ENCODE measurements at places on chromosomes 3 and 15. TPM values are rescaled to one million over a fixed set of nuclear protein-coding genes. Genes with fewer than 3 reads are reported as not detected.

The NPAP1 gene
- 0.19 TPM for total RNA-seq

DNA sequence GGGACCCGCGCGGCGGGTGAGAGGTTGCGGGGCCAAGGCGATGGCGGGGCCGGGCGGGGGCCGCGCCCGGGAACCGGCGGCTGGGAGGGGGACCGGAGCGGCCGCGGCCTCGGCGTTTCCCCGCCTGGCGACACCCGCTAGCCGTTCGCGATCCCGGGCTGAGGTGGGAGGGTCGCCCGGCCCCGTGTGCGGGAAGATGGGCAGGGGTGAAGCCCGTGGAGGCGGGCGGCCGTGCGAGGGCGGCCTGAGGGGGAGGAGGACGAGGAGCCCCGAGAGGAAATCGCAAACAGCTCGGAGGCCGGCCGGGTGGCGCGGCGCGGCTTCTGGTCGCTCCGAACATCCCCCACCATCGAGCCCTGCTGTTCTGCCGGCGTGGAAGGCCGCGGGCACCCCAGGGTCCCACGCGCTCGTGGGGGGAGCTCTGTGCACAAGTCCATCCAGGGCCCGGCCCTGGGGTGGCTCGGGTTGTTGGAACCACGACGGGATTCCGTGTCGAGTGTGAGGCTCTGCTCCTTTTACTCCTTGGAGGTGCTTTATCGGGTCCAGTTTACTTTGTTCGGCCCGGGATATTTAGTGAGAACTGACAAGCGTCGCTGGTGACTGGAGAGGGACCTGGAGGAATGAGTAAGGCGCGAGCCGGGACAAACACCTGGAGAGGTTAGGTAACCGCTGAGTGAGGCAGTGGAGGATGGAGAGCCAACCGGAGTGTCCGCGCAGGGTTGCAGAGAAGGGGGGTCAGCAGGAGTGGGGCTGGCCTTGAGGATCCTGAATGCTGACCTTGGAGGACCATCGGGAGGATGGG is 728 bp downstream of the CRTC3 start:
- peak overlapping the region; percentile 91 for H3K27ac ChIP-seq
- no peaks in the 10 kb centered on the region for H3K36me3 ChIP-seq
- peak; percentile 75 for DNase-seq
- peaks cover 8% of the 10 kb centered on the region for H3K4me1 ChIP-seq

The POU1F1 gene
- total RNA-seq, result not detected

GRCh38 chr3:31699309-31699953 is 166.7 kb downstream of the STT3B start:
- no peaks in the 10 kb centered on the region for H3K27me3 ChIP-seq
- H3K4me3 ChIP-seq, result no peak overlapping the region
- no peak overlapping the region for H3K27ac ChIP-seq
- no peaks in the 10 kb centered on the region for H3K4me1 ChIP-seq
- DNase-seq, result no peak

GRCh38 chr15:71715914-71716313 is 94.4 kb upstream of the NR2E3 start:
- no peaks in the 10 kb centered on the region for H3K27me3 ChIP-seq
- H3K4me1 ChIP-seq, result no peaks in the 10 kb centered on the region
- no peak for DNase-seq
- H3K36me3 ChIP-seq, result no peaks in the 10 kb centered on the region

The TMEM40 gene
- total RNA-seq, result not detected

GRCh38 chr3:72814308-72814707 is 33.9 kb downstream of the SHQ1 start:
- no peak overlapping the region for H3K27ac ChIP-seq
- no peak overlapping the region for H3K4me3 ChIP-seq
- H3K27me3 ChIP-seq, result no peaks in the 10 kb centered on the region

DNA sequence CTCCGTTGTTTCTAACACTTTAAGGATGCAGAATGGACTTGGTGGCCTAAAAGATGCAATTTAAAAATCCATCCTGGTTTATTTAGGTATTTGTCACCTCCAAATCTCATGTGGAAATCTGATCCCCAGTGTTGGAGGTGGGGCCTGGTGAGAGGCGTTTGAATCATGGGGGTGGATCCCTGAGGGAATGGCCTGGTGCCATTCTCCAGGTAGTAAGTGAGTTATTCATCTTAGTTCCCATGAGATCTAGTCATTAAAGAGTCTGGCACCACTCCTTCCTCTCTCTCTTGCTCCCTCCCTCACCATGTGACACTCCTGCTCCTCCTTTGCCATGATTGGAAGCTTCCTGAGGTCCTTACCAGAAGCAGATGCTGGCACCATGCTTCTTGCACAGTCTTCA is 339.1 kb downstream of the NTRK3 start:
- no peak overlapping the region for H3K4me3 ChIP-seq
- H3K4me1 ChIP-seq, result no peaks in the 10 kb centered on the region
- no peaks in the 10 kb centered on the region for H3K27me3 ChIP-seq
- no peak overlapping the region for H3K27ac ChIP-seq

- no peak overlapping the region for H3K27ac ChIP-seq
- no peaks in the 10 kb centered on the region for H3K4me1 ChIP-seq
- no peak overlapping the region for H3K4me3 ChIP-seq
These were observed 91.3 kb downstream of the PRICKLE2 start for GRCh38 chr3:64133987-64134386.

GRCh38 chr3:194231929-194232832 is 96.2 kb downstream of the HES1 start:
- H3K36me3 ChIP-seq, result no peaks in the 10 kb centered on the region
- no peaks in the 10 kb centered on the region for H3K27me3 ChIP-seq
- DNase-seq, result no peak
- H3K4me1 ChIP-seq, result no peaks in the 10 kb centered on the region

The FAM107A gene
- total RNA-seq, result 180 TPM

GRCh38 chr15:90557186-90558084 is 27.7 kb downstream of the CRTC3 start:
- H3K27ac ChIP-seq, result peak overlapping the region; percentile 80
- DNase-seq, result peak; percentile 14
- no peaks in the 10 kb centered on the region for H3K27me3 ChIP-seq
- H3K4me1 ChIP-seq, result no peaks in the 10 kb centered on the region

The FAM3D gene
- 0.60 TPM for total RNA-seq

DNA sequence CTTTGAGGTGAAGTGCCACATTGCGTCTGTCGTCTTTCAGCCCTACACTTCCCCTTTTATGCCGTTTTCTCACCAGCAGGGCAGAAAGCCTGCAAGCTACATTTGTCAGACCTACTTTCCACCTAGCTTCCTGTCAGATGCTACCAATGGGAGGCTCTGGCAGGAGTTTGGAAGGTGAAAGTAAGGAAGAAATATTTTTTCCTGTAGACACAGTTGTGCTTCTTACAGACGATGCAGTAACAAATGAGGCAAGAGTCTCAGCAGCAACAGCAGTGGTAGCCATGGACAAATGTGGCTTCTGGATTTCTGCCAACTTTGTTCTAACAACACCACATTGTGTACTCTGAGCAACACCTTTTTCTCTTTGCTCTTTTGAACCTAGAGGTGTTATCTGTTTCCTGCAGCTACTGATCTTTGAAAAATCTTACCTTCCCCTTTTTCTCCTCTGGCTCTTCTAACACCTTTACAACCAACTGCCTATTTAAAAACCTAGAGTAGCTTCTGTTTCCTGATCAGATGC is 70.6 kb upstream of the STT3B start:
- H3K27me3 ChIP-seq, result no peaks in the 10 kb centered on the region
- H3K36me3 ChIP-seq, result no peaks in the 10 kb centered on the region

GRCh38 chr15:29860872-29861271 is 38.6 kb upstream of the TJP1 start:
- H3K4me1 ChIP-seq, result peaks cover 2% of the 10 kb centered on the region
- H3K36me3 ChIP-seq, result no peaks in the 10 kb centered on the region
- H3K4me3 ChIP-seq, result no peak overlapping the region
- no peak for DNase-seq
- H3K27ac ChIP-seq, result no peak overlapping the region

DNA sequence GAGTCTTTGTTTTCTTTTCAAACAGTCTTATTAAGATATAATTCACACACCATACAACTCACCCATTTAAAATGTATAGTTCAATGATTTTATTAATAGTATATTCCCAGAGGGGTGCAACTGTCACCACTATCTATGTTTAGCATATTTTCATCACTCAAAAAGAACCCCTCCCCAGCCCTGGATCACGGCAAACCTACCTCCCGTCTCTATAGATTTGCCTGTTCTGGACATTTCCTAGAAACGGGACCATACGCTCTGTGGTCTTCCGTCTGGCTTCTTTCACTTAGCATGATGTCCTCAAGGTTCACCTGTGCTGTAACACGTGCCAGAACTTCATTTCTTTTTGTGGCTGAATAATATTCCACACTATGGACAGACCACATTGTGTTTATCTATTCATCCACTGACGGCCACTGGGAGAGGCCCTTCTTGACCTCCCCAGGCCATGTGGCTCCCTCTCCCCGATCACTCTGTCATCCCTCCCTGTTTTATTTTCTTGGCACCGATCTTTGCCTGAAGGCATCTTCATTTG is 56.4 kb downstream of the IQSEC1 start:
- H3K4me3 ChIP-seq, result no peak overlapping the region
- peaks cover 3% of the 10 kb centered on the region for H3K4me1 ChIP-seq
- H3K27ac ChIP-seq, result no peak overlapping the region
- no peaks in the 10 kb centered on the region for H3K36me3 ChIP-seq

DNA sequence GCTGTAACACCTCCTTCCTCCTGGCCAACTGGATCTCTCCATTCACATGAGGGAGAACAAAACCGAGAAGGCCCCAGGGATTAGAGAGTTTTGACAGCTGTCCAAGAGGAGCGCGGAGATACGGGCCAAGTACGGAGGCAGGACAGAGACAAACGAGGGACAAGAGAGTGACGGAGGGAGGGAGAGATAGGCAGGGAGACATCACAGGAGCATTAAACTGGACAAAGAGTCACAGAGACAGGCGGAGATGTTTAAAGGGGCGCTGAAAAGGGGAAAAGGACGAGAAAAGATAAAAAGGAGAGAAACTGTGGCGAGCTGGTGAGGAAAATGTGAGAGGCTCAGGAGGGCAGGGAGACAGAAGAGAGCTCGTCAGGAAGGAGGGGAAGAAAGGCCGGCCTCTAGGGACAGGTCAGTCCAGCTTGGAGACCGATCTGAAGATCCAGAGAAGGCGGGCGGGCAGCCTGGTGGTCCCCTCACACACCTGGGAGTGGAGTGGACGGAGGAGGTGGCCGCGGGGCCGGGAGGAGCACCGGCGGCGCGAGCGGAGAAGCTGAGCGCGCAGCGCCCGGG is 40.5 kb upstream of the ROPN1 start:
- peak; percentile 53 for DNase-seq
- H3K4me3 ChIP-seq, result peak overlapping the region; percentile 46
- peak overlapping the region; percentile 63 for H3K27ac ChIP-seq
- H3K27me3 ChIP-seq, result no peaks in the 10 kb centered on the region
- H3K4me1 ChIP-seq, result no peaks in the 10 kb centered on the region

The ERC2 gene
- 3.8 TPM for total RNA-seq

The CPN2 gene
- 0.72 TPM for total RNA-seq

DNA sequence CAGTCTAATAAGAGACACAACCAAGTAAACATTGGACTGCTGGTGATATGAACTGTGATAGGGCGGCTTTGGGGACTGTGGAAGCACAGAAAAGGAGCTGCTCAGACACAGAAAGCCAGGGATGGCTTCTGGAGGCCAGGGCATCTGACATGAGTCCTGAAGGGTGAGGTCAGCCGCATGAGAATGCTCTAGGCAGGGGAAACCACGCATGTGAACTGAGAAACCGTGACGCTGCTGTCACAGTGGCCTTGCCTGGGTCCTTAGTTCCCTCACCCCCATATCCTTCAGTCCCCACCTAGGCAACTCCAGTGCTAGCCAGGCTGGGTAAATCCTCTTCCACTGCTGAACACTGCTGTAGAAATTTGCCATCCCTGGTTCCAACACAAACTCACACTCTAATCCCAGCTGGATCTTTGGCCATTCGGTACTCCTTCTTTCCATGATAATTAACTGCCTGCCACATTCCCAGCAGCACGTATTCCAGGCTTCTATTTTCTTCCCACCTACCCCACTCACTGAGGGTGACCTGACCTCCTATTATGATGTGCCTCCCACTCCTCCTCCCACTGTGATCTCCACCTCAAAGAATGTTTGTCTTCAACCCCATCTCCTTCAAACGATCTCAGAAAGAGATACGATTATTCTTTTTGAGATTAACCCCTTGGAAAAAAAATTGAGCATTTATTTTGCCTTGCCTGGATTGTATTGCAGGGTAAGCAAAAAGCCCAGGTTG is 31.4 kb downstream of the CRYGS start:
- no peak for DNase-seq
- H3K27me3 ChIP-seq, result no peaks in the 10 kb centered on the region
- H3K4me3 ChIP-seq, result no peak overlapping the region

The RNF7 gene
- 83.2 TPM for total RNA-seq

DNA sequence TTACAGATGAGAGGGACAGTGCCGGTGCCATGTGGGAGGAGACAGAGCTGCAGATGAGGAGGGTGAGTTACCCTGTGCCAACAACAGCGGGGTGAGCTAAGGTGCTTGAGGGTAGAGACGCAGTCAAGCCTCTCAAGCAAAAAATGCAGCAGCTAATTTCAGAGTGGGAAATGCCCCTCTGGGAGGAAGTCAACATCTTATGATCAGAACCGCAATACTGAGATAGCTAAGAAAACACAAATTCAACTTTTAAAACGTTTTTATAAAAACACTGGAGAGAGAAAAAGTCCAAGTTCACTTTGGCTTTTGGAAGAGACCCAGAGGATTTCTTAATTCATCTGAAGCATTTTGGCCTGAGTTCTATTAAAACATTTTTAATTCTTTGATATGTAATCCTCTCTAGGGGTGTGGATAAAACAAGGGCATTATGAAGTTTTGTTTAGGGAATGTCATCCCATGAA is 319.2 kb downstream of the SLC9A9 start:
- H3K4me1 ChIP-seq, result no peaks in the 10 kb centered on the region
- DNase-seq, result no peak
- H3K27me3 ChIP-seq, result no peaks in the 10 kb centered on the region
- no peak overlapping the region for H3K27ac ChIP-seq
- no peak overlapping the region for H3K4me3 ChIP-seq
- no peaks in the 10 kb centered on the region for H3K36me3 ChIP-seq

DNA sequence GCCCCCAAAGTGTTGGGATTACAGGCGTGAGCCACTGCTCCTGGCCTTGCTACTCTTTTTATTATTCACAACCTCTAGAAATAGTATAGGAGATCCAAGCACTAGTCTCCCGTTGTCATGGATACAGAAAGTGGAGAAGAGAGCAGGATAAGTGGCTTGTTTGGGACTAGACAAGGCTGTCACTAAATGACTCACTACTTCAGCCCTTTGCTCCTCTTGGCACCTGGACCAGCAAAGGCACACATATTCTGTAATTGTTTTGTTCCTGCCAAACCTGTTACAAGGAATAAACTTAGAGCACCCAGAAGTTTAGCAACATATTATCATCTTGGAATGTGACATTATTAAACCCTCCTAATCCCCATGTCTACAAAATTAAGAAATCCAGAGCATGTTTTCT is 427.2 kb upstream of the THBS1 start:
- no peak for DNase-seq
- H3K27me3 ChIP-seq, result no peaks in the 10 kb centered on the region
- H3K36me3 ChIP-seq, result no peaks in the 10 kb centered on the region
- no peak overlapping the region for H3K4me3 ChIP-seq

- no peaks in the 10 kb centered on the region for H3K27me3 ChIP-seq
- no peak overlapping the region for H3K27ac ChIP-seq
- H3K36me3 ChIP-seq, result no peaks in the 10 kb centered on the region
- no peak overlapping the region for H3K4me3 ChIP-seq
- DNase-seq, result no peak
- H3K4me1 ChIP-seq, result no peaks in the 10 kb centered on the region
These were observed 325.3 kb upstream of the DPH6 start for GRCh38 chr15:35871282-35871681.

Measured in kidney (tissue), 22 donors.